Progenitor cell of endocrine pancreas (in vitro differentiated cells): ENCODE measurements at places on chromosomes 13 and 19.
A peak's percentile ranks its signal among the peaks of the same experiment; 100 is the strongest.

GRCh38 chr19:40721936-40722661 is 5.2 kb downstream of the ITPKC start:
- no peak for DNase-seq

GRCh38 chr13:40779049-40779448 is 8.1 kb upstream of the MRPS31 start:
- no peak for DNase-seq

DNA sequence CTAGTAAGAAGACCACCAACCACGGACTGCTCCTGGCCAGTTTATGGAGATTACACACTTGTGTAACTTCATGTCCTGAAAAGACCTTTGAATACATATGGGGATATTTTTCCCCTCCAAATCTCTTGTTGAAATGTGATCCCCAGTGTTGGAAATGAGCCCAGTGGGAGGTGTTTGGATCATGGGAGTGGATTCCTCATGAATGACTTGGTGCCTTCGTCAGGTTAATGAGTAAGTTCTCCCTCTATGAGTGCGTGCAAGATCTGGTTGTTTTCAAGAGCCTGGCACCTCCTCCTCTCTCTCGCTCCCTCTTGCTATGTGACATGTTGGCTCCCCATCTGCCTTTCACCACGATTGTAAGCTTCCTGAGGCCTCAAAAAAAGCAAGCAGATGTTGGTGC is 769.0 kb upstream of the SLITRK1 start:
- no peak for DNase-seq

DNA sequence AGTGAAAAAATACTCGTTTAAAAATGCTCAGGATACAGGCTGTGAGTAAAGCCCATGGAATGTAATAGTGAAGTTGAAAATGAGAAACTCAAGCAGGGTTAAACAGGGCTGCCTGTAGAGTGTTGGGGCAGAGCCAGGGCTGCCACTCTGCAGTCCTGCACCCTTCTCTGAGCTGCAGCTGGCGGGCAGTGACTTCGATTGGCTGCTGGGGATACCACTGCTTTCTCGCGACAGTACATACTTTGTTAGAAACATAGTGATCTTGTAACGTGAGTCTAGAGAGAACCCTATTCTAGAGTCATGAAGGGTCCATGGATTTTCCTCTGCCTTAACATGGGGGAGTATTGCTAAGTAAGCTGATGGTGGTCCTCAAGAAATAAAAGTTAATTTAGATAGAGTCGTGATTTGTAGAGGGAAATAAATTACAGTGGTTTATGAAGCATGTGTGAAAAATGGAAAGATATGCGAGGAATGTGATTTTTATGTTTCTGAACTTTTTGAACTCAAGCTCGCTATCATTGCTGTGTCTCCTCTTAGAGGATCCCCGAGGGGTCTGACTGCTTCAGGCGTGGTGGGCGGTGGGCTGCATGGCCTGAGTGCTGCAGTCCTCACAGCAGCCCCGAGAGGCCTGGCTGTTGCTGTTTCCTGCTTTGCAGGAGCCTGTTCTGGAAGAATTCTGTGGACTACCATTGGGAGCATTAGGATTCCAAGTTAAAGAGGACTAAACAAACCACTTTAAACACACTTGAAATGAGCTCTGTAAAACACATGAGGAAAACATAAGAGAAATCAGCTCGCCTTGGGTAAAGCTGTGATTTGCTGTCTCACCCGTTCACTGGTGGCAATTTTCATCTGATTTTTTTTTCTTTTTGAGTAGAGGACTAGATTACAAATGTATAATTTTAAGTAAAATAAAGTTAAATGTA is 95.7 kb downstream of the ARHGEF7 start:
- no peak for DNase-seq

DNA sequence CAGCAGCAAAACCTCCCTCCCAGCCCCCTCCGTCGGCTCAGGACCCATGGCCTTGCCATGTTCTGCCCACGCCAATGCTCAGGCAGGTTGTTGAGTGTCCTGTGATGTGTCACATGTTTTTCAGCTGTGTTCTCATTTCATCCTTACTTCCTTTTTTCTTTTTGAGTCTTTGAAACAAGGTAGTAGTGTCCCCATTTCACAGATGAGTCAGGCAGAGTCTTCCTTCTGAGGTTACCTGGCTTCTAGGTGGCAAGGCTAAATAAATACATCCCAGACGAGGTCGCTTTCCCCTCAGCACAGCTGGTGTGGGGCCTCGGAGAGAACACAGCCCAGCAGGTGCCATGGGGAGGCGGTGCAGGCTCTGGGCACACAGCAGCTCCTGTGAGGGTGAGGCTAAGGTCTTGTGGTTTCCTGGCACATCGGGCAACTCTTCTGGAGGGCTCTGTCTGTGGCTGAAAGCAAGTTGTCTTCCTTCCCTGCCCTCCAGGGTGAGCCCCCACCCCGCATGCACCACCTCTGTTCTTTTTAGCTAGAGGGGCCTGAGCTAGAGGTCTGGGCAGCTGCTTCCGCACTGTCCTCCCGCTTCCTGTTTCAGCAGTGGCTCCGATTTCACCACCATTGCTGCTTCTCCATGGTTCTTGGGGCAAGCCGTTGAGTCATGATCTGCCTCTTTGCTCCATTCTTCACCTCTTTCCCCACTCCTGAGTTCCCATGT is 15.1 kb downstream of the PRAM1 start:
- no peak for DNase-seq

DNA sequence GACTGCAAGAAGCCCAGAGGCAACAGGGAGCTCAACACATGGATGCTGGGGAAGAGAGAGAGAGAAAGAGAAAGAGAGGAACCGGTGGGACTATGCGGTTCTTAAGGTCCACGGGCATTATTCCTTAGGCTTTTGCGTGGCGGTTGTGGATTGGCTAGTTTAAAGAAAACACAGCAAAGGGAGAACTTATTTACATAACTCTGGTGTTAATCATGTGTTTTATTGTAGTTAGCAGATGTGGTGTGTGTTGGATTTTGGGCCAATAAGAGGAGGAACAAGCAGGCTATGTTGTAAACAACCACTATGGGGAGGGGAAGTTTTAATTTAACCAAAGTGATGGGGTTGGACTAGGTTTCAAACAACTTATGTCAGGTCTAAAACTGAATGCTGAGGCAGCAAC is 275.3 kb upstream of the KLF12 start:
- DNase-seq = no peak

DNA sequence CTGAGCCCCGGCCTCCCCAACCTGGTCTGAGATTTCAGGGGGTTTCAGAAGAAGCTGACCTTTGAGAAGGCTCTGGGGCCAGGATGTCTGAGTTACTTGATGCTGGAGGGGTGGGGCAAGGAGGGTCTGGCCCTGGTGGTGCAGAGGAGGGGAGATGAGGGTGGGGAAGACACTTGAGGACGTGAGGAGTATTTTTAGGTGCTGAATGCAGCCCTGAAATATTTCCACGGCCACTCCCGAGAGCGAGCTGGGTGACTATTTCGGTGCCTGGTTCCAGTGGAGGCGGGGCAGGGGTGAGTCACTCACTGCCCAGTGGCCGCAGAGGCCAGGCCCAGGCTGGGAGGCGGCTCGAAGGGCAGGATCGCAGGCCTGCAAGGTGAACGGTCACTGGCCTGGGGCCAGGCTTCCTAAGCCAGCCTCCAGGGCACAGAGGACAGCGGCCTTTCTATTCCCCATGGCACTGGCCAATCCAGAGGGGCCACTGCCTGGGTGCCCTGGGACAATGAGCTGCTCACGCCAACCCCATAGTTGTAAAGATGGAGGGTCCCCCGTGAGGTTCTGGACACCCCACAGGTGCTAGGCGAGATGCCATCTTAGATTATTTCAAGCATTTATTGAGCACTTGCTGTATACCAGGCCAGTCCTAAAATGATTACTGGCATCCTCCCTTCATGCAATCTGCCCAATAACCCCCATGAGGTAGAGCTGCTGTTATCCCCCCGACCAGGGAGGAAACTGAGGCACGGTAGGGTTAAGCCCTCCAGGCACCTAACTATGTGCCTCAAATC is 19.7 kb upstream of the JUND start:
- no peak for DNase-seq

- DNase-seq = no peak
Measured at GRCh38 chr13:28094306-28094705, 6.1 kb downstream of the FLT3 start.

DNA sequence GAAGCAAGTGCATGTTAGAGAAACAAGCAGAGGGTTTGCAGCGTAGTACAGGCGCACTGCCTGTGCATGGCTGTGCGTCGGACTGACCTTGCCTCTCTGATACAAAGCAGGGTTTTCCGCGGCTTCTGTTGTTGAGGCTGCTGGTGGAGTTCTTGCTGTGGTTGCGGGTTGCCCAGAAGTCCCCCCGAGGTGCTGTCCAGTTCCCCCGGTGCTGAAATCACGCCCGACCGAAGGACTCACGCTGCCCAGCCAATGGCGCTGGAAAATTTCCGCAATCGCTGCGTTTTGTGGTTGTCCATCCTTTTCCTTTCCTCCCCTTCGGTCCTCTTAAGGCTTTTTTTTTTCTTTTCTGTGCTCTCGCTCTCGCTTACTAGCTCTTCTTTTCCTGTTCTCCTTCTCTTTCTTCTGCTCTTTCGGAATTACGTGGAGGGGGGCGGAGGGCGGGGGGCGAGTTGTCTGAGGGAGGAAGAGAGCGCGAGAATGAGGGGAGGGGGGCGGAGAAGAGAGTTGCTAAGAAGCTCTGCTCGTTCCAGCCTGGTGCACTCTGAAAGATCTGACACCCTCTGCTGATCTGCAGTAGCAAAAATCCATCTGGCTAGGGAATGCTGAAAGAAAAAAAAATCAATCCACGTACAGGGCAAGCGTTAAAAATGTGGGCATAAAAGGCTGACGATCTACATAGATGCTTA is at the start of gene SLITRK1:
TSS of gene SLITRK1 (minus strand) at position 558 of the 689 bp plus-strand sequence. CDS start 967 bp downstream, outside the sequence.
- peak; percentile 91 for DNase-seq

DNA sequence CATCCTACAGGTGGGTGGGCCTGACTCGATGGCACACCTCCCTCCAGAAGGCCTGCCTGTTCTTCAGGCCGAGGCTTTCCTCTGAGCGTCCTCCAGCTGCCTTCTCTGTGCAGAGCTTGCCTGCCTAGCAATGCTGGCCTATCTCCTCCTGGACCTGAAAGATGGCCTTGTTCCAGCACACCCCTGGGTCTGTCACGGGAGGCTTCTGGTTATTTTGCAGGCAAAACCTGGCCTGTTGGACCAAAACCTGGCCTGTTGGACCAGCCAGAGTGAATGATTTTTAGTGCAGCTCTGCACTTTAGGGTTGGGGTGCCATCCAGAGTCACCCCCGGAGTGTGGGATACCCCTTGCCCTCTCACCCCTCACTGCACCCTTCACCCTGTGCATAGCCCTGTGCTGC is 128.4 kb downstream of the KATNAL1 start:
- no peak for DNase-seq

DNA sequence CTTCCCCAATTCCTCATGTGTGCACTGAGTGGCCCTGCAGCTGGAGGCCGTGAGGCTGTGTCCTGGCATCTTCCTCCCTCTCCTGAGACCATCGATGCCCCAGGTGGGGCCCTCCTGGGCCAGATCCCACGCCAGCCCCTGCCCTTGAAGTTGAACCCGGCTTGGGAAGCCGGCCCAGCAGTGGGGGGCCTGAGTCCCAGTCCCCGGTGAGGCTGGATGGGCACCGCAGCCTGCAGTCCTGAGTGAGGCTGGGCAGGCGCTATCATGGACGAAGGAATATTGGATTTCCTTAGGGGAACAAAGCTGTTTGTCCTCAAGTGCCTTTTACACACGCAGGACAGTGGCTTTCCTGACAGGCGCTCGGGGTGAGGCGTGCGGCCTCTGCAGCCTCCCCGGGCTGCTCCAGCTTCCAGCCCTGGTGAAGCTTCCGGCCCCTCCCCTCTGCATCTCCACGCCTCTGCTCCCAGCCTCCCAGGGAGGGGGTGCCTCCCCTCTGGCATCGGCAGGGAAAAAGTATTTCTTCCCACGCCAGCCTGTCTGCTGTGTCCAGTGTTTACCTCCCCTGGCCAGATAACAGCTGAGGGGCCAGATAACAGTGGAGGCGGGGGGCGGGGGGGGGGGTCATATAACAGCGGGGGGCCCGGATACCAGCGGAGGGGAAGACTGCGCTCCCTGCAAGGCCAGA is 159.5 kb downstream of the KDM4B start:
- DNase-seq = peak; percentile 57

GRCh38 chr19:29074579-29074978 is 138.4 kb downstream of the UQCRFS1 start:
- no peak for DNase-seq

DNA sequence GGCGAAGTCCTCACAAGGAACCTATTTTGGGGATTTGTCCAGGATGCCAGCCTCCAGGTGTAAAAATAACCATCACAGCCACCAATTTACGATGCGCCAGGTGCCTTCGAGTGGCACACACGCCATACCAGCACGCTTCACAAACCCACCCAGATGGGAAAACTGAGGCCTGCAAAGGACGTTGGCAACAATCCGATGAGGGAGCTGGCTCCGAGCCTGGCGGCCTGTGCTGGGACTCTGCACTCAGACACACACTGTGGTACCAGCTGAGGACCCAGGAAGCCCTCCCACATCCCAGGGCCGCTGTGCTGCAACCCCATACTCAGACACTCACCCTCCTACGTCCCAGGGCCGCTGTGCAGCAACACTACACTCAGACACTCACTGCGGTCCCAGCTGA is 65.0 kb upstream of the C13orf46 start:
- no peak for DNase-seq

DNA sequence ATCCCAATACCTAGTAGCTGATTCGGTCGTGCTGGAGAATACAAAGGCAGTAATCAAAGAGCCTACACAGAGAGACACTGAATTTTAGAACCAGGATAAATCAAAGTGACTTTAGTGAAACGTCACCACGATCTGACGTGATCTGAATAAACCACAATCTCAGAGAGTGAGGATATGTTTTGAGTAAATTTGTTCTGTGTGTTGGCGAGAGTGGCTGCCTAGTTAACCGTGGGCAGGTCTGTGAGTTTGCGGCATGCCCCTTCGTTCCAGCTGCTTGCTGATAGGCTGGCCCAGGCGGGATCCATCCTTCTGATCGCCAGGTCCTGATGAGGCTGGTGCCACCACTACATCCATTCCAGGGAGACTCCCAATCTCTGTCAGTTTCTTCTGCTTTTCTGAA is 40.4 kb downstream of the LRCH1 start:
- DNase-seq = no peak

GRCh38 chr19:3982701-3983541 is 2.3 kb downstream of the EEF2 start:
- DNase-seq = no peak

DNA sequence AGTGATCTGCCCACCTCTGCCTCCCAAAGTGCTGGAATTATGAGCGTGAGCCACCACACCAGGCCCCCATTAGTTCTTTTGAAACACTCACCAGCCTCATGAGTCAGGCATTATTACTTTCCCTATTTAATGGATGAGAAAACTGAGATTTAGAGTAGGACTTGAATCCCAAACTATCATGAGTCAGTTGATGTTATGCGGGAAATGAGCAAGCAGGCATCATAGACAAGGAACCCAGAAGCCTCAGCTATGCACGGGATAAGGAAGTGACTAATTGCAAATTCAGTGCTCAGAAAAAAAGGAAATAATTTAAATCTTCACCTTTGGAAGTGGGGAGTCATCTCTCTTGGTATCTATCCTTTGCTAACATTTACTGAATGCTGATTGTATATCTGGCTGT is 217.5 kb downstream of the ABCC4 start:
- no peak for DNase-seq
